Endodermal cell (in vitro differentiated cells): ENCODE measurements at places on chromosomes 16 and 17. TPM values are rescaled to one million over a fixed set of nuclear protein-coding genes. Genes with fewer than 3 reads are reported as not detected.

NPIPB6 gene
- 3.4 and 3.5 TPM in 2 replicates for total RNA-seq

ERI2 gene
- 15.3 and 18.7 TPM in 2 replicates for total RNA-seq

DNA sequence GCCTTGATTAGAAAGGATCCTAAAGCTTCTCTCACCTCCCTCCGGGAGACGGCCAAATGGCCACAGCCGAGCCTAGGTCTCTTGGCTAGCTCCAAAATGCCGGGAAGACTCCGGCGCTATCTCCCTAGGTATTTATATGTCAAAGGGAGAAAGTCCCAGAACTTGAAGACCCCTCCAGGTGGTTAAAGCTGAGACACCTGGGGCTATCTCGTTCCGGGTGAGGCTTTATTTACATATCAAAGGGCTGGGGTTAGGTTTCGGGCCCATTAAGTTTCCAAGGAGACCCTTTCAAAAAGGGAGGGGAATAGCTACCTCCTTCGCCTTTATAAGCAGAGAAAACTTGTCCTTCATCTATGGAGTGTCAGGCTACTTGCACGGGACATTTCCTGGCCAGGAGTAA, 70.9 kb upstream of the KIFC3 start:
- DNase-seq, result peak; percentile 79

GRCh38 chr16:20944861-20945574, 44.4 kb downstream of the LYRM1 start:
- DNase-seq, result peak; percentile 50

GRCh38 chr17:82402865-82403264, 15.3 kb upstream of the HEXD start:
- DNase-seq, result no peak

DNA sequence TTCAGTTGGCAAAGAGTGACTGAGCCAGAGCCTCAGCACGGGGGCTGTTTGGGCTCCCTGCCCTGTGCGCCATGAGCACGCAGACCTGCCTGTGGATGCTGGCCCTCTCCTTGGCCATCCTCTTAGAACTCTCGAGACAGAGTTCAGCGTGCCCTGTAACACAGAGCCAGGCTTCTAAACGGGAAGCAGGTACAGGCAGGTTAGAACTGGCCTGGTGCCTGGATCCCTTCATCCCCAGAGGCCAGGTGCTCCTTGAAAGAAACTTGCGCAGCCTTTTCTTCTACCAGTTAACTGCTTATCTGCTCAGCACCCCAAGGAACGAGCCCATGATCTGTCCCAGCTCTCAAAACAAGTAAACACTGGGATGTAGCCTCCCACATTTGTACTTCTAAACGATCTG, 6.9 kb downstream of the CCNF start:
- no peak for DNase-seq

GRIN2A gene
- total RNA-seq, result 0.86 and 1.2 TPM in 2 replicates

- peak; percentile 36 for DNase-seq
Measured at GRCh38 chr17:36104701-36105181, 1.1 kb downstream of the CCL4 start.
